H54 (cell line): ENCODE measurements at places on chromosomes 11 and 22.

DNA sequence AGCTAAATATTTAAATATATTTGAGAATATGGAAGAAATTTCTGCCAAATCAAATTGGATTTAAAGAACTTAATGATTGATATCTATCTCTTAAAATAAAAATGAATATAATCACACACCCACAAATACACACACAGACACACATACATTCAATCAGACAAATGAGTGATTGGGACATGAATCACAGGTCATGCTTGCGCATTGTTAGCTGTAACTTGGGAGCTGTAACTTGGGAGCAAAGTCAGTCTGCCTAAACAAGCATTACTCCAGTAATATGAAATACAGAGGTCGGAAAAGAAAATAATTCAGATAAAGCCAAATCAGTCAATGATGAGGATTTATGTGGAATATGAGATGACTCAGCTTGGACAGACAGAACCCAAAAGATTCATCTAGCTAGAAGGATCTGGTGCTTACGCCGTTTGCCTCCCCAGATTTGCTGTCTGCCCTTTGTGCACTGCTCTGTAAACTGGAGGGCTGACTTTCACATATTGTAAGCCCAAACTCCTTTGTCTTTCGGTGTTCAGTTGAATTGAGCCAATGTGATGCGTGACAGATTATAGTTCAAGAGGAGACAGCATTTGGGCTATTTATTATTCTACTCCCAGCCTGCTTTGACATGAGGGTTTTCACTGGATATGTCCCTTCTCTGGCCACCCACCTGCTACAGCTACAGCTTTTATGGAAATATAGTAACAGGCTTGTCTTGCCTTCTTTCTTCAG is 1.6 kb downstream of the OR56B1 start:
- DNase-seq: no peak

GRCh38 chr11:116335078-116335477 is 437.7 kb downstream of the BUD13 start:
- DNase-seq: no peak

DNA sequence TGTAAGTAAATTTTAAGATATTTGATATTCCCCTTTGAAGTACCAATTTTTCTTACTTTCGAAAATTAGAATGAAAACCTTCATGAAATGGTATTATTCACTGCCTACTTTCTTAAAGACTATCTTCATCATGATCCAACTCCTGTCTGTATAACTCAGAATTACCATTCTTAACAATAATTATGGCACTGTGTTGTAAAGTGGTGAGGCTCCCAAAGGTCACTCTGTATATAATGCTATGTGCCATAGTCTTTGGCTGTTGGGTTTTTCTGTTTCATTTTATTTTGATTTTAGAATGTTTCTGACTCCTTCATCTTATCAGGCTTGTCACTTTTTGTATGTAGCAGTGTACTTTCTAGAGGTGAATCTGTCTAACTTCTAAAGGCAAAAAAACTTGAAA is 52.4 kb downstream of the MAML2 start:
- no peak for DNase-seq

- no peak for DNase-seq
Observed at GRCh38 chr11:57094181-57094935, 87.4 kb upstream of the LRRC55 start.

- no peak for DNase-seq
Observed at GRCh38 chr11:69383372-69384250, 89.7 kb downstream of the MYEOV start.

DNA sequence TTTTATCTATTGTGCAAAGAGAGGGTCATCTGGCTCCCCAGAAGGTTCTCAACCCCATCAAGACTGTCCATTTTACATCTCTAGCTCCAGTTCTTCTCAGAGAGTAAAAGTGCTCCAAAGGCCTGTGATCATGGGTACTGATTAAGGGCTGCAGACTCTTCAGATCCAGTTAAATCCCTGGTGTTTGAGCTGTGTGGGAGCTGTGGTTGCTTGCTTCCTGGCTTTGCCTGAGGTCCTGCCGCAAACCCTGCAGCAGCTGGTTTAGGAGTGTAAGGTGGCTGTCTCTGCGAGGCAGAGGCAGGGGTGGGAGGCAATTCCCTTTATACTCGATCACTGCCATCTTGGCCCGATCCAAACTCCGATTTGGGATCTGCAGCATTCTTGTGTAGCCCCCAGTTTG is 1.2 kb downstream of the MRPL17 start:
- no peak for DNase-seq

DNA sequence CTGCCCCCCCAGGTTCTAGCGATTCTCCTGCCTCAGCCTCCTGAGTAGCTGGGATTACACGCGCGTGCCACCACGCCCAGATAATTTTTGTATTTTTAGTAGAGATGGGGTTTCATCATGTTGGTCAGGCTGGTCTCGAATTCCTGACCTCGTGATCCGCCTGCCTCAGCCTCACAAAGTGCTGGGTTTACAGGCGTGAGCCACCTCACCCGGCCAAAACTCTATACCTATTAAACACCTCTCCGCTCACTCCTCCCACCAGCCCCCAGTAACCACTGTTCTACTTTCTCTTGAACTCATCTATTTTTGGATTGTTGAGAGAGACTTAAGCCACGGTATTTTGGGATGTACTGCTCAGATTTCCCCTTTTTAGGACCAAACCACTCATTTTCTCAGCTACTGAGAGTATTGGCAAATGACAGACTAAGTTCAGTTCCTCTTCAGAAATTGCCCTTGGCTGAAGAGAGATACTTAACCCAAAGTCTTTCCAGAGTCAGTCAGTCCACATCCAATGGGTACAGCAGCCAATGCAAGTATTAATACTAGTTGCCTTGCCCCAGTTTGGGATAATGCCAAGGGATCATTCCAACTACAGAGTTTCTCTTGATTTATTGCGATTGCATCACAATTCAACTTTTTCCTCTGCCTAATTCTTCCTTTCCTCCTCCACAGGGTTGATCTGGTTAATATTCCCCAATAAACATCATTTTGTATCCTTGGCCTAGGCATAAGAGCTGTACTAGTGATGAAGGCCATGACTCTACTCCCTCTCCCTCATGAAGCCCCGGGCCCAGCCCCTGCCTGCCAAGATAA is 36.8 kb upstream of the CSTF3 start:
- DNase-seq: no peak

- DNase-seq: no peak
Observed at GRCh38 chr22:20588843-20589581, 81.6 kb downstream of the MED15 start.

DNA sequence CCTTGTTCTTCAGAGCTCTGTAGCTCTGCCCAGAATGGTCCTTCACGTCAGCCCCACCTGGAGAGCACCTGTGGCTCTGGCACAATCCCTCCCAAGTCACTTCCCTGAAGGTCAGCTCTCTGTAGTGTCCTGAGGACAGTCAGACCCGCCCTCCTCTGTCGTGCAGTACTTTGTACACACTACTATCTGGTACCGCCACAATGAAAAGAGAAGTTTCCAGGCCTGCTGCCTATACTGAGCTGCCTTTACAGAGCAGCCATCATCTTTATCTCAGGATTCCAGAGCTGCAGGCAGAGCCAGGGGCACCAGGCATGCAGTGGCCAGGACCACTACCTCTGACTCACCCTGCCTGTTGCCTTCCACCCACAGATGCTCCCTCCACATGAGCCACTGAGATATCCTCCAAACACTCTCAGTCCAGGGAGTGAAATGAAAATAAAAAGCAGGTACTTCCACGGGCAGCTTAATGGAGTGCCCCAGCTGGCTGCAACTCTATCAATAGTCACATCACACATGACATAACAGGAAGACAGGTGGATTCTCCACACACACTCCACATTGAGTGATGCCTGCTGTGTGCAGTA is 7.3 kb downstream of the PACSIN2 start:
- DNase-seq: no peak

GRCh38 chr11:61071208-61071681 is 31.0 kb upstream of the CD5 start:
- DNase-seq: no peak

DNA sequence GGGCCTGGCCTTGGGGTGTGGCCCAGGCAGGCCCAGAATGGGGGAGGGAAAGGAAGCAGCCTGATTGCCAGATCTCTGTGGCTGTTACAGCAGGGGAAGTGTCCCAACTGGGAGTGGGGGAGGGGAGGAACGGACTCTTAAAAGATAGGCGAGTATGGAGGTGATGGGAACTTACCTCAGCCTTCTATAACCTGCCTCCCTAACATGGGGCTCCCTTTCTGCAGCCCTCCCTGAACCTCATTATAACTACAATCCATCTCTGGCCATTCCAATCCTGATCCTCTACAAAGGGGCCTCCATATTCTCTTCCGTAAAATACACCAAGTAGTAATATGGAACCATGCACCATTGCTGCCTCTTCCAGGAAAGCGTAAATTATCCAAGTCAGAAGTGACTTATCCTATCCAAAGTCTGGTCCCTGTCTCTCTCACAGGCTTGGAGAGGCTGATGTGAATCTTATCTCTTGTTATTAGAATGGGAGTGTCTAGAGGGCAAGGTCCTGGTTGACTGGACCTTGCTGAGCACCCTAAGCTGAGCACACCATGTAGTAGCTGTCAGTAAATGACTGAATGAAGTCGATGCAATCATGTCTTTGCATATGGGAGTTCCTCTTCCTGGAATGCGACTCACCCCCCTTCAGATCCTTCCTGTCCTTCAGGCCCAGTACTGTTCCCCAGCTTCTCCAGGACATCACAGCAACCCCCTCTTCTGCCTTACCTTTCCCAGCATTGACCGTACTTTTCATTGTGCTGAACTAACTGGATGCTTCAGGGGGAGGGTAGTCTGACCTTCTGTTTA is 5.9 kb downstream of the RHOG start:
- DNase-seq: no peak

DNA sequence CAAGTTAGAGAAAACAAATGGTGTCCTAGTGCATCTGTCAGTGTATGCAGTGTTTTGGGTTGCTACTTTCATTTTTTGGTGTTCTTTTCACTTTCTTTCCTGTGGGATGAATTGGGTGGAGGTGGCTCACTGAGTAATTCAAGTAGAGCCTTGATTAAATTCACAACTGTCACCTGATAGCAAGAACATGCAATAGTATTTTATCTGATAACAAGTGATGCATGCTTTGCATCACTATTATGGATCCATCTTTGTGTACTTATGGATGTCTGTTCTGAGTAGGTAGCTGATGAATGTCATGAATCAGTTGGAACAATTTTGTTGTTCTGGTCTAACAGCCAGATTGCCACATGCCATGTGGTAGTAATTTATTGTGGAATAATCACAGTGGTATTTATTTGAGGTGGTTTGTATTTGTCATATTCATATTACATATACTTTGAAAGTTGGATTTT is 87.5 kb downstream of the DDX10 start:
- DNase-seq: no peak

- no peak for DNase-seq
Observed at GRCh38 chr22:19667872-19668740, 46.2 kb upstream of the SEPTIN5 start.

GRCh38 chr22:35051013-35051535 is 14.9 kb upstream of the ISX start:
- DNase-seq: no peak

DNA sequence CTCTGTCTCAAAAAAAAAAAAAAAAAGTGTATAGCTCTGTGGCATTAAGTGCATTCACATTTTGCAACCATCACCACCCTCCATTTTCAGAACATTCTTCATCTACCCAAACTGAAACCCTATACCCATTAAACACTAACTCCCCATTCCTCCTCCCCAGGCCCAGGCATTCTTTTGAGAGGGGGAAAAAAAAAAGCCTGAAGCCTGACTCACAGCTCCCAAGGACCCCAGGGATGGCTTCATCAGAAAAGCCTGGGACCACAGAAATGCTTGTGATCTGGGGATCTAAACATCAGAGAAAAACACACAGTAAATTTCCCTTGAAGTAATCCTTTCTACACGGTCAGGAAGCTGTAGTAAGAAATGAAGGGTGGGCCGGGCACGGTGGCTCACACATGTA is 10.7 kb upstream of the GTSE1 start:
- DNase-seq: no peak

- DNase-seq: no peak
Observed at GRCh38 chr22:45972091-45972888, 4.7 kb downstream of the WNT7B start.

GRCh38 chr11:7165911-7166310 is 77.1 kb downstream of the RBMXL2 start:
- no peak for DNase-seq

GRCh38 chr11:115581871-115582639 is 77.8 kb upstream of the CADM1 start:
- DNase-seq: no peak

- no peak for DNase-seq
Observed at GRCh38 chr11:21825127-21825526, 367.8 kb upstream of the ANO5 start.

DNA sequence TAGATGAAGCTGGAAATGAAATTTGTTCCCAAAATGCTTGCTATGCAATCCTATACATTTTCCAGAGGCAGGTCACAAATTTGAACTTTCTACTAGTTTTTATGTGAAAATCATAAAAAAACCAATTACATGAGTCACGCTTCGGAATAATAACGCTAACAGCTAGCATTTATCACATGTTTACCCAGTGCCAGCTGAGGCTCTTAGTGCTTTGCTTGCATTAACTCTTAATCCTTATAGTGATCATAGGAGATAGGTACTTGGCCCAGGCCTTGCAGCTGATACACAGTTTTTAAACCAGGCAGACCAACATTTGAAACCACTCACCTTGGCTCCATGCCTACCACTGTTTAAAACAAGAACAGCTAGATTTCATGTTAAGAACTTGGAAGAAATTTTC is 131.8 kb upstream of the RAG2 start:
- DNase-seq: no peak
